Stimulated activated CD4-positive, alpha-beta T cell treated with anti-CD3 and anti-CD28 coated beads, Interleukin-2, amount 100 ng/mL, for 24 hours (primary cell): ENCODE measurements at places on chromosomes 13 and 19.

DNA sequence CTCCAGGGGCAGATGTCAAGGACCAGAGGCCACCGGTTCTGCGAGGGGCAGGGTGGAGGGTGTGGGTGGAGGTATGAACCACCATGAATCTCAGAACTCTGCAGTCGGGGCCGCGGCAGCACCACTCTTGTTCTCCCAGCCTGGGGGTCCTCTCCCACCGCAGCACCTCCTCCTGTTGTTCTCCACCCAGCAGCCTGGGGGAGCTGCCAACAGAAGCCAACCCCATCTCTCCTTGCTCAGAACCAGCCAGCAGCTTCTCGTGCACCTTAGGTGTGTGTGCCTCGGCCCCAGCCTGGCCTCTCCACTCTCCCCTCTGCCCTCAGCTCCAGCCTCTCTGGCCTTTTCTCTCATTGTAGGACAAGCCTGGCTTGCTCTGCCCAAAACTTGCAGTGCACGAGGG, 31.9 kb upstream of the CCNE1 start:
- DNase-seq, result no peak

DNA sequence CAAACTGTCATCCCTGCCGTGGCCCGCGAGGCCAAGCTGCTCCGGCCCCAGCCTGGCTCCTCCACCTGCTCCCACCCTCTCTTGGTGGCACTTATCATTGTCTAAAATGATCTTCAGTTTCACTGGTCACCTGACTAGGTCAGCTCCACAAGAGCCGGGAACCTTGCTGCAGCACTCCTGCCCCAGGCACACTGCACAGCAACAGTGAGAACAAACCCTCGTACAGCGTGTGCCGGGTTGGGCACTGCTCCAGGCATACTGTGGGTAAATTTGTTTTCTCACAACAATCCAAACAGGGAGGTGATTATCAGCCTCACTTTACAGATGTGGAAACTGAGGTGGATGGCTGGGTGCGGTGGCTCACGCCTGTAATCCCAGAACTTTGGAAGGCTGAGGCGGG, 8.9 kb downstream of the DEDD2 start:
- DNase-seq, result no peak

DNA sequence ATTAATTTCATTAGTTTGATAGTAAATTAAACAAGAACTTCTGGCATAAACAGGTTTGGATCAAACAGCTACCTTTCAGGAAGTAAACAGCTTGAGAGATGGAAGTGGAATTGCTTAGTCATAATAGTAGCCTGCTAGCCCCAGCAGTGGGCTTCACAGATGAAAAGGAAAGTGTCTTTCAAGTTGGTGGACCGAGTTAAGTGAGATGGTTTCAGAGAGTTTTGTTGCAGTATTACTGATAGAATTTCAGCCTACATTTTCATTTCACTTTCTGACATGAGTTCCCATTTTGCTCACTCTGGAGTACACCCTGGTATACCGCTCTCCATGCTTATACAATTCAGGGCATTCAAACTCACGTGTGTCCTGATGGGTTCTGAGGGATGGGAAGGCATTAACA, 2.0 kb upstream of the PTOV1 start:
- no peak for DNase-seq

- no peak for DNase-seq
Observed at GRCh38 chr19:582497-583197, 7.0 kb upstream of the HCN2 start.

DNA sequence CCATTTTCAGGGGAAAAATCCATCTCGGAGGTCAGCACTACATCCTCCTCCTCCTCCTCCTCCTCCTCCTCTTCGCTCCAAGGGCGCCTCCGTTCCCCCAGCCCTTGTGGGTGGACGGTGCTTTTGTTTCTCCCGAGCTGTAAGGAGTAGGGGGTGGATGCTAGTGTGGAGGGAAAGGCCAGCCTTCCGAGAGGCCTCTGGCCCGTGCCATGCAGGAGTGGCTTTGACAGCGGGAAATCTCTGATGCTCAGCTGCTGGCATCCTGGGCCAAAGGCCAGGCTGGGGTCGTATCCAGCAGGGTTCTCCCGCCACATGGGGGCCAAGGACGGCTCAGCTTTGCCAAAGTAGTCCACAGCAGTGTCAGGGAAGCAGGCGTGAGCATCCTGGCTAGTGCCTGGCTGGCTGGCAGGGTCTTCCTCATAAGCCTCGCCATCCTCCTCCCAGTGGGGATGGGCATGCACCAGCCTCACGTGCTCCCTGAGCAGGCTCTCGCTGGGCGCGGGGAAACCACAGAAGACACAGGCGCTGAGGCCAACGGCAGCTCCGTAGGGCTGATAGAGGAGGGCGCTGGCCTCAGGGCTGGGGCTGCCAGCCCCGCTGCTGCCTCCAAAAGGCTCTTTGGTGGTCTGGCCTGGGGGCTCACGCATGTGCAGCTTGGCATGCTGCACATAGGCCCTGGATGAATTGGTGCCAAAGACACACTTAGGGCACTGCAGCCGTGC, 10.5 kb downstream of the WIZ start:
- DNase-seq, result no peak

- DNase-seq, result no peak
Observed at GRCh38 chr13:108980237-108980636, 350.8 kb downstream of the MYO16 start.

GRCh38 chr19:5338656-5339197, 1.9 kb downstream of the PTPRS start:
- no peak for DNase-seq

GRCh38 chr13:28658539-28658795, 463 bp upstream of the POMP start:
- DNase-seq, result no peak

DNA sequence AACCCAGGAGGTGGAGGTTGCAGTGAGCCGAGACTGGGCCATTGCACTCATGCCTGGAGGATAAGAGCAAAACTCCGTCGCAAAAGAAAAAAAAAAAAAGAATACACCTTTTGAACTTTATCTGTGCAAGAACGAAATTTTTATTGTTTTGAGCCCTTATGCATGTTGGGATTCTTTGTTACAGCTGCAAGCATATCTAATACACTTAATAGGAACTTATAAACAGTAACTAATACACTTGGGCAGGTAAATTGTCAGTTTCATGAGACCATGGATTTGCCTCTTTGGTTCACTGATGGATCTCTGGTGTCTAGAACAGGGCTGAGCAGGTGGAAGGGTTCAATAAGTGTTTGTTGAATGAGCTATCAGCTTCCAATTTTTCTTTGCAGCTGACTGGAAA, 108.1 kb downstream of the CACNA1A start:
- DNase-seq, result no peak

DNA sequence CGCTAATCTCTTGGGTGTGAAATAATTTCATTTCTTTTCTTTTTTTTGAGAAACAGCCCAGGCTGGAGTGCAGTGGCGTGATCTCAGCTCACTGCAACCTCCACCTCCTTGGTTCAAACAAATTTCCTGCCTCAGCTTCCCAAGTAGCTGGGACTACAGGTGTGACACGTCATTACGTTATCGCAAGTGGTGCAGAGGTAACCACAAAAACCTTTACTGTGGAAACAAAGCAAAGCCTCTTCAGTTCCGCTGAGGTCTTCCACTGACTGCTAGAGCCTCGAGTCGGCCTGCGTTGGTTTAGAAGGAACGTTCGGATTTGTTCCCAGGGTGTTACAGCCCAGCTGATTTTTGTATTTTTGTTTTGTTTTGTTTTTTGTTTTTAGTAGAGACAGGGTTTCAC, 2.0 kb upstream of the ZNF784 start:
- DNase-seq, result peak; percentile 42

GRCh38 chr19:53182202-53182601, 11.0 kb downstream of the ZNF665 start:
- DNase-seq, result no peak

GRCh38 chr13:31440132-31440531, 240.4 kb downstream of the B3GLCT start:
- DNase-seq, result no peak

DNA sequence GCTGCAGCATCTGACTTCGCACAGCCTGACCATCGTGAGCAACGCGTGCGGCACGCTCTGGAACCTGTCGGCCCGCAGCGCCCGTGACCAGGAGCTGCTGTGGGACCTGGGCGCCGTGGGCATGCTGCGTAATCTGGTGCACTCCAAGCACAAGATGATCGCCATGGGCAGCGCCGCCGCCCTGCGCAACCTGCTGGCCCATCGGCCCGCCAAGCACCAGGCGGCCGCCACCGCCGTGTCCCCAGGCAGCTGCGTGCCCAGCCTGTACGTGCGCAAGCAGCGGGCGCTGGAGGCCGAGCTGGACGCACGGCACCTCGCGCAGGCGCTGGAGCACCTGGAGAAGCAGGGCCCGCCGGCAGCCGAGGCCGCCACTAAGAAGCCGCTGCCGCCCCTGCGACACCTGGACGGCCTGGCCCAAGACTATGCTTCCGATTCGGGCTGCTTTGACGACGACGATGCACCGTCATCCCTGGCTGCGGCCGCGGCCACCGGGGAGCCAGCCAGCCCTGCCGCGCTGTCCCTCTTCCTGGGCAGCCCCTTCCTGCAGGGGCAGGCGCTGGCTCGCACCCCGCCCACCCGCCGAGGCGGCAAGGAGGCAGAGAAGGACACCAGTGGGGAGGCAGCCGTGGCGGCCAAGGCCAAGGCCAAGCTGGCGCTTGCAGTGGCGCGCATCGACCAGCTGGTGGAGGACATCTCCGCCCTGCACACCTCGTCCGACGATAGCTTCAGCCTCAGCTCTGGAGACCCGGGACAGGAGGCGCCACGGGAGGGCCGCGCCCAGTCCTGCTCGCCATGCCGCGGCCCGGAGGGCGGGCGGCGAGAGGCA, 13.6 kb downstream of the C19orf25 start:
- no peak for DNase-seq

DNA sequence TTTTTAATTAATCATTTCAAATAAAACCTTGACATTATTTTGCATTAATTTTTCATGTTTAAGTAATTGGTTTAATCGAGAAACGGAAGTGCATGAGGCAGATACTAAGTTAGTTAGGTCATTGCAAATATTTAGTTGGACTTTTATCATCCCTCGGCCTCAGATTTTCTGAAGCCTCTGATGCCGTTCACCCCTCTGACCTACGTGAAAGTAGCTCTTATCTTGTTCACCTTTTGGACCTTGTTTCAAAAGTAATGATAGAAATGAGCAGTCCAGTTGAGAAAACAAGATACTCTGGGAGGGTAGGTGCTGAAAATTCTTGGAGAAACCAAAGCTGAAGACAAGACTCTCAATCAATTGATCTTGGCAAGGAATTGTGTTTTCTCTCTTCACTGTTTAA, 23.0 kb downstream of the LAIR2 start:
- no peak for DNase-seq

DNA sequence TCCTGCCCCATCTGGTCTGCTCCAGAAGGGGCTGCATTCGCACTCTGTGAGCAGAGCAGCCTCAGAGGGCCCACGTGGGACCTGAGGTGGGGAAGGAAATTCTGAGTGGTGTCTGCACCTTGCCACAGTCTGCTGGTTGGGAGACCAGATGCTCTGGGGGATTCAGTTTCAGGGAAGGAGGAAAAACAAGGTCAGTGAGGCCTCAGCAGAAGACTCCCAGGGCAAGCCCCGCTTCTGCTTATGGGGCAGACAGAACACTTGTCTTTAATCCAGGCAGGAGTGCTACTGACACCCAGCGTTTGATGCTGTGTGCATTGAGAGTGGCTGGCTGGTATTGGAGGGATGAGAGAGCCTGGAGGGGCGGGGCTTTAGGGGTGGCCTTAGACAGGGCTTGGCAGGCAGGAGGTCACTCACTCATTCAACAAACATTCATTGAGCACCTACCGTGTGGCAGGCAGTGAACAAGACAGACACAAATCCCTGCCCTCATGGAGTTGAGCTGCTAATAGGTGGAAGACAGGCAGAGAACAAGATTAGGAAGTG, 4.9 kb upstream of the CLEC17A start:
- DNase-seq, result no peak

DNA sequence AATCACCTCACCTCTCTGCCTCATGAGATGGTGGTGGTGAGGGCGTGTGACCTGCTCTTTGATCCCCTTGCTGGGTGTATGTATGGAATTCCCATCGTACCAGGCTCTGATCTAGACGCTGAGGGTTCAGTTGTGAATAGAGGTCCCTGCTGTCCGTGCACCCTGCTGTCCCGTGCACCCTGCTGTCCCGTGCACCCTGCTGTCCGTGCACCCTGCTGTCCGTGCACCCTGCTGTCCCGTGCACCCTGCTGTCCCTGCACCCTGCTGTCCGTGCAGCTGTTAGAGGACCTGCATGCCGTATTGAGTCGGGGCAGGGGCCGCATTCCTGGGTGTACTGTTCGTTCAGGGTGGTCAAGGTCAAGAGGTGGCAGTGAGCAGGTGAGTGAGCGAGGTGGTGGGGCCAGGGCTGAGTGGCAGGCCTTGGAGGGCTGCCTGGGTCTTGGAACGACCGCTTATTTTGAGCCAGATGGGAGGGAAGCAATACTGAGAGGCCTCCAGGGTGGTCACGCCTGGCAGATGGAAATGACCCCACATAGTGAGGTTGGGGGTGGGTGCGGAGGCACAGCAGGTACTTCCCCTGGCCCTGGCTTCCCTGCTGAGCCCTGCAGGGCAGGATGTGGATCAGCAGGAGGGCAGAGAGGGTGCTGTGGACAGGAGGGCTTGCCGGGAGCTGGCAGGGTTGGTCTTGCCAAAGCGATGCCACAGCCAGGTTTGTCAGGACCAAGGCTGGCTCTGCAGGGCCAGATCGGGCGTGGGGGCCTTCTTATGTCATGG, 4.6 kb upstream of the EPN1 start:
- no peak for DNase-seq

- DNase-seq, result no peak
Observed at GRCh38 chr13:26034018-26034417, 17.8 kb downstream of the SHISA2 start.

GRCh38 chr19:1606138-1606651, 933 bp upstream of the UQCR11 start:
- no peak for DNase-seq

DNA sequence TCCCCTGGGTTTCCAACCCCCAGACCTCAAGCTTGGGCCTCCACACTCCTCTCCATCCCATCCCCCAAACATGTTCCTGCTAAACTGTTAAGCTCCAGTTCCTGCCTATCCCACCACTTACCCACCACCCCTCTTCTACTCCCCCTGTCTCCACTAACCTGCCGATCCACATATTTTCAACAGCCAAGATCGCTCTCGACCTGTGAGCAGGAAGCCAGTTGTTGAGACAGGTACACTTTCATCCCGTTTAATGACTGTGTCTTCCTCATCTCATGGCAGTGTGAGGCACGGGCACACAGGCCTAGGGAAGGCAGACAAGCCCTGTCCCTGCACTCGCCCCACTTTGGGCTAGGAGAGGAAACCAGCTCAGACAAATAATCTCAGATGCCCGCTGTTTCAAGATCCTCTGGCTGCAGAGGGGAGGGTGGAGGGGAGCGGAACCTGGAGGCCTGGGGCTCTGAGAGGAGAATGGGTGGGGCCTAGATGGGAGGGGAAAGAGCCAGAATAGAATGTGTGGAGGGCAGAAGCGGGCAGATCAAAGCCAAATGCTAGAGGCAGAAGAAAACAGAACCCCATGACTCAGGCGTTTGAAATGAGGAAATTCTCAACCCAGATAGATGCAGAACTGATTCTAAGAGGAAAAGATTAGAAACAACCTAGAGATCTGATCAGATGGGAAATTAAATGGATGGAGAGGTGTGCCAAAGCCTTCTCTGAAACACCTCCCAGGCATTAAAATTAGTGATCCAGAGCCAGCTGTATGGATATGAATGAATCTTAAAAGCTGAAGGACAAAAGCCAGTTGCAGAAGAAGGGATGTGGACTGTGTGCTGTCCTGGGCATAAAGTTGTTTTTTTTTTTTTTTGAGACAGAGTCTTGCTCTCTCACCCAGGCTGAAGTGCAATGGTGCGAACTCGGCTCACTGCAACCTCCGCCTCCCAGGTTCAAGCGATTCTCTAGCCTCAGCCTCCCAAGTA, 16.9 kb upstream of the CYP2S1 start:
- peak; percentile 42 for DNase-seq
